ENCODE measurements at places on chromosomes 6 and 20.

GRCh38 chr20:19735446-19735845 lies 22.6 kb upstream of the RIN2 start:
- DNase-seq = no peak

DNA sequence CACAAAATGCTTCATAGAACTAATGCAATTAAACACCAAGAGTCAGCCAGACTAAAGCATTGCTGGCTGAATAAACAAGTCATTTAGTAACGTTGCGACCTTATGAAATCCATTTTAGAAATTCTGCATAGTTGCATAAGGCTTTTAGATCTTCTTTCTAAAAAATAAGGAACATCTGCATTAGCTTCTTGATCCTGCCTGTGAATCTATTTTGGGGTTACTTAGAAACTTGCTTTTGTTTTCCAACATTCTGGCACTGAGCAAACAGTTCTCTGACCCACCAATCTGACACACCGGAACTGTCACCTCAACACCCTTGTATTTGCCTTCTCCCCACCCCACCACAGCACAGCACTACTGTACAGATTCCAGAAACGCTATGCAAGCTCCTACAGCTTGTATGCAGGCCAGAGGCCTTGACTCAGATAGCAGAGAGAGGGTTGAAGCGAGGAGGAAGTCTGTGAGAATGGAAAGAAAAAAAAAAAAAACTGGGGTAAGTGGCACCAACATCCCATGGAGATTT lies 55.0 kb downstream of the KIF13A start:
- DNase-seq = no peak

DNA sequence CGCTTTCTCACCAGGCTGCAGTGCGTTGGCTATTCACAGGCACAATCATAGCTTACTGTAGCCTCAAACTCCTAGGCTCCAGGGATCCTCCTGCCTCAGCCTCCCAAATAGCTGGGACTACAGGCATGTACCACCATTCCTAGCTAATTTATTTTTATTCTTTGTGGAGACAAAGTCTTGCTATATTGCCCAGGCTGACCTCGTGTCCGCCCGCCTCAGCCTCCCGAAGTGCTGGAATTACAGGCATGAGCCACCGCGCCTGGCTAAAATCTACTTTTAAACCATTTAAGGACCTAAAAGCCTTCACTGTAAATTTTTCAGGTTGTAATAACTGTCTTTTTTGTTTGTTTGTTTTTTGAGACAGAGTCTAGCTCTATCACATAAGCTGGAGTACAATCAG lies 15.2 kb downstream of the SAMHD1 start:
- no peak for DNase-seq

DNA sequence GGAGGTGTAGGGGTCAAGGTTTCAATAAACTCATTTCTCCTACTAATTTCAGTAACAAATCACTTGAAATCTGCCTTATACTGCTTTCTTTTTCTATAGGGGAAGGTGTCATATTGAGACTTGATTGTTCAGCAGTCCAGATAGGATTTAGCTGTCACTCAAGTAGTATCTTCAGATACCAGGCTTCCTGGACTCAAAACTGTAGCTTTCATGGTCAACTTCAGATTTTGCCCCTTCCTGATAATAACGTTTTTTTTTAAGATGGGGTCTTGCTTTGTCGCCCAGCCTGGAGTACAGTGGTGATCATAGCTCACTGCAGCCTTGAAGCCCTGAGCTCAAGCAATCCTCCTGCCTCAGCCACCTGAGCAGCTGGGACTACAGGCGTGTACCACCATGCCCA lies 77.8 kb downstream of the JAG1 start:
- no peak for DNase-seq

- no peak for DNase-seq
These were observed 606 bp downstream of the ID4 start for GRCh38 chr6:19837511-19838441.

- DNase-seq = no peak
These were observed 51.7 kb downstream of the TMEM170B start for GRCh38 chr6:11589261-11589660.

GRCh38 chr6:159800141-159800865 lies at the start of gene PNLDC1:
Gene PNLDC1, plus strand, starts transcription at chr6:159800276. Its CDS starts 32 bp downstream, at chr6:159800308.
- no peak for DNase-seq

DNA sequence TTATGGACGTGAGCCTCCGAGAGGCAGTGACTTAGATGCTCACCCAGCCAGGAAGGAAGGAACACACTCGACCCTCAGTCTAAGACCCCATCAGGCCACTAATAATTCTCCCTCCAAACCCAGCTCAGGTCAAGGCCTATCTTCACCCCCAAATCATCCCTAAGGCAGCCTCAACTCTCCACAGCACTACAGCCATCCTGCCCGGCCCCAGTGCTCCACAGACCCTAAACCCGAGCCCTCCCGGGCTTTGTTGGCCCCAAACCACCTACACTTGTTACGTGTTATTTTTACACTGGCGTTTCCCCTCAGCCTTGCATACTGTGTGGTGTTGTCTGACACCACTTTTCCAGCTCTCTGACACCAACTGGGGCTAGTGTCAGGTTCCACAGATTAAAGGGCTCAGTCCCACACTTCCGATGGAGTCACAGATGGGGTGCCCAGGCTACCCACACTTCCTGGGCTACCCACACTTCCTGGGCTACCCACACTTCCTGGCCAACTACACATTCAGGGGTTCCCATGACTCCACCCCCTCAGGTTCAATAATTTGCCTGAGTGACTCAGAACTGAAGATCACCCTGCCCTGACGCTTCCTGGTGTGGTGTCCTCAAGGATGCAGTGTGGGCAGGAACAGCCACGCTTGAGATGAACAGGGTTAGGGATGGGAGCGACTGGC lies 25.3 kb downstream of the RBCK1 start:
- DNase-seq = peak; percentile 68

DNA sequence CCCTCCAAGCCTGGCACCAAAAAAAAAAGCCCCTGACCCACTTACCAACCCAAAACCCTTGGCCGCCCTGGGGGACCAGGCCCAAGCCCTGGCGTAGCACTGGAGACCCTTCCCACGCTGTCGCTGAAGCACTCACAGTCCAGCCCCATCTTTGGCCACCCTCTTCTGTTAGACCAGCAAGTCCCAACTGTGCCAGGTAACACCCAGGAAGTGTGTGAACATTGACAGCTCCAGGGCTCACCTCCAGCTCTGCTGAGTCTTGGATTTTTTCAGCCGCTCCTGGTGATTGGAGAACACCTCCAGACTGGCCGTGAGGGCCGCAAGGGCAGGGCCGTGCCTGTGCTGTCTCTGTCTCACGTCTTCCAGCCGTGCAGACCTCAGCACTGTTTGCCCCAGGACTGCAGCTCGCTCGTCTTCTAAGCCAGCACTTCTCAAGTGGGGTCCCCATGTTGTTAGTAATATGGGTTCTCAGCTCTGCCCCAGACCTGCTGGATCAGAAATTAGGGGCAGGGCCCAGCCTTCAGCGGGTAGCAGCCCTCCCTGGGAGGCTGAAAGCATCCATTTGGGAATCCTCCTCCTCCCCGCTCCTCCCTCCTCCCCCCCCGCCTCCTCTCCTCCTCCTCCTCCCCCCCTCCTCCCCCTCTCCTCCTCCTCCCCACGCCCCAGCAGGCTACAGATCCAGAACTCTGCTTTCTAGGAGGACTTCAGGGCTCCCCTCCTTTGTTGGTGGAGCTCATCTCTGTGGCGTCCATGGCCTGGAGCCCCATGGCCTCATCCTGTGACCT lies 18.1 kb downstream of the NPEPL1 start:
- DNase-seq = no peak

DNA sequence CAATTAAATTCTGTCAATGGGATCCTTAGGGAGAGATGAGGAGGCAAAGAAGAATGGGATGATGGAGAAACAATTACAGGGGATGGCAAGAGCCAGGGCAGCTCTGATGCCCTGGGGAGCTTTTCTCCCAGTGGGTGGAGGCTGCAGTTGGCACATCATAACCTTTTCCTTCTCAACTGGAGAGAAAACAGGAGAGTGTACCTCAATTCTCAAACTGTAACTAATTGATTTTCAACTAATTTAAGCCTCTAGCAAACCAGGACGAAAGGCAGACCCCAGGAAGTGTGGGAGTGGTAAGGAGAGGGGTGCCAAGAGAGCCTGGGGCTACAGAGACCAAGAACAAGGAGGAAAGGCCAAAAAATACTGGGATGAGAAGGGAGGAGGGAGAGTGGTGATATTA lies 5.7 kb downstream of the BMP5 start:
- DNase-seq = no peak

- peak; percentile 32 for DNase-seq
These were observed 717 bp upstream of the ASF1A start for GRCh38 chr6:118893064-118893806.

DNA sequence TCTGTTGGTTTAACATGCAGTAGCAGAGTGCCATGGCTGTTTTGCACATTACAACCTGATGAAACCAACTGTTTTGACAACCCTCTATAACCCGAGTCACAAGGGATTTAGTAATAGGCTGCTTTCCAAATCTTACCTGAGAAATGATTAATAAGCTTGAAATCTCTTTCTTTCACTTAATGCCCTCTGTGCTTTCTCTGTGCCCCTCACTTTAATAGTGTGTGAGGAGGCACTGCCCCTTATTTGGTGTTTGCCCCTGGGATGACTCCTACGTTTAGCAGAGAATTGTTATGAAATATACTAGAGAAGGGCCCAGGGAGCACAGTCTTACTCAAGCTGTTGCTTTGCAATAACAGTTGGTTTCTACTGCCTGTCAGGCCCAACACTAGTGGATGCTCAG lies 31.0 kb upstream of the PTCHD4 start:
- no peak for DNase-seq

DNA sequence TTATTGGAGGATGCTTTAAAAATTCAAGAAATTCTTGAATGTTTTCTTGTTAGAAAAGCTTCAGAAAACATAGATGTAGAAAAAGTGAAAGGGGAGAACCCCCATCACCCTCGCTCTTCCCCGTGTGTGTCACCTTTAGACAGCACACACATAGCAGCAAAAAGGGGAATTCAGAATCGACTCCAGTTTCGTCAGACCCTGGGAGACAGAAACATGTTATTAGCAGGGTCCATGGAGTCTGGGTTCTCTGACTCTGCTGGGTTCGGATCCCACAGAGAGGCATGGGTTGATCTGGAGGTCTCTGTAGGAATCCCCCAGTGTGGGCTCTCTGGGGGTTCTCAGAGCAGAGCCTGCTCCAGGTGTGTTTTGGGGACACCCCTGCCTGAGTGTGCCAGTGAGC lies 43.7 kb downstream of the ARHGAP40 start:
- no peak for DNase-seq

GRCh38 chr6:89146718-89147700 lies 1.2 kb downstream of the PM20D2 start:
- DNase-seq = no peak

GRCh38 chr6:166739976-166740318 lies 112.9 kb upstream of the RPS6KA2 start:
- no peak for DNase-seq

DNA sequence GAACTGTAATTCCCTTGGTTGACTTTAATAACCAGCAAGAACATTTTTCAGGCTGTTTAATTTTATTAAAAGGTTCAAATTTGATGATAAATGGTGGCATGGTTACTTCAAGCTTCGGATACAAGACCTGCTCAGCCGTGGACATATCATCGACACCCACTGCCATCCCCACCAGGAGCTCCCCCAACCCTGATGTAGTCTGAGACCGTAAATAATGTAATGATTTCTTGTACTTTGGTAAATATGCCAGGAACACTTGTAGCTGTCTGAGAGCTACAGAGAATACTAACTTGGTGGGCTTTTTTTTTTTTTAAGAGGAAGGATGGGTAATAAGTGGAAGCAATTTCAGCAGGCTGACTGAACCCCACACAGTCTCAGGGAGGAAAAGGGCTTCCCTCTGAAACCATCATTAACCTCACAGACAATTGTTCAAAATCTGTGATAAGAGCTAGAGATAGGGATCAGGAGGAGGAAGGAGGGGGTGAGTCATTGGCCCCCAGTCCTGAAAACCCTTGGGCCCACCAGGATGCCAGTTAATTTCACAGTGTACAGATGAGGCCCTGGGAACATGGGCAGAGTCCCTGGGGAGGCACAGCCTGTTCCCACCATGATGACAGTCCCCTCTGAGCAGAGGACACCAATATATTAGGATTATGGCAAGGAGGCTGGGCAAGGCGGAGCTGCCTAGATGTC lies 56.0 kb downstream of the APCDD1L start:
- no peak for DNase-seq

- no peak for DNase-seq
These were observed 634.0 kb upstream of the PTCHD4 start for GRCh38 chr6:48744948-48745347.

DNA sequence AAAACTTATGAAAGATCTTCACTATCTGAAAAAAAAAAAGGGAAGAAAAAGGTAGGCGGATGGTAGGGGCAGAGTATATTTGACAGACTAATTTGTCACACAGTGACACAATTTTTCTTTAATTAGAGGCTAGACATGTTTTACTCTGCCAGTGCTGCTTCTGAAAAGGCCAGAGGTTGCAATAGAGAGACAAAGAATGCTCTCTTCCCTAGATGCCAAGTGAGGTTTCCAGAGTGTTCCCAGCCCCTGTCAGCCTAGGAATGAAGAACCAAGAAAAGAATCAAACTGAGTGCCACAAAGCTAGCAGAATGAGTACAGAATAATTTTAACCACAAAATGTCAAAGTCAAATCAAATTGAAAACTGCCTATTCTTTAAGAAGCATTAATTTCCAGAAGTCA lies 13.0 kb downstream of the PNISR start:
- DNase-seq = no peak

- no peak for DNase-seq
These were observed 97.2 kb downstream of the KIF16B start for GRCh38 chr20:16476032-16476431.

DNA sequence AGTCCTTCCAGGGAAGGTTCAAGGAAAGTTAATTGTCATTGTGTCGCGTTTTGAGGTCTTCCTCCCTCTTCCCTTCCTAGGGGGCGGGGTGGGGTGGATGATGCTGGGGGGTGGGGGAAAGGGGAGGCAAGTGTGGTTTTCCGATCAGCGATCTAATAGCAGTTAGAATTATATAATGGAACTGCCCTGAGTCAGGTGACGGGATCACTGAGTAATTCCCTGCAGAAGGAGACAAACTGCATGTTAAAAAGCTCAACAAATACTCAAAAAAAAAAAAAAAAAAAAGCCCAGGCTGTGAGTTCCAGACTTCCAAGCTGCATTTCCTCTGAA lies 240.4 kb downstream of the PHACTR1 start:
- no peak for DNase-seq

- DNase-seq = no peak
These were observed 659.4 kb downstream of the TENT5A start for GRCh38 chr6:81093051-81093450.
